ENCODE measurements at places on chromosomes 5 and 9.

- DNase-seq, result no peak
Observed at GRCh38 chr5:144794922-144795321, 624.2 kb downstream of the KCTD16 start.

- no peak for DNase-seq
Observed at GRCh38 chr5:113387844-113388243, 46.9 kb downstream of the TSSK1B start.

DNA sequence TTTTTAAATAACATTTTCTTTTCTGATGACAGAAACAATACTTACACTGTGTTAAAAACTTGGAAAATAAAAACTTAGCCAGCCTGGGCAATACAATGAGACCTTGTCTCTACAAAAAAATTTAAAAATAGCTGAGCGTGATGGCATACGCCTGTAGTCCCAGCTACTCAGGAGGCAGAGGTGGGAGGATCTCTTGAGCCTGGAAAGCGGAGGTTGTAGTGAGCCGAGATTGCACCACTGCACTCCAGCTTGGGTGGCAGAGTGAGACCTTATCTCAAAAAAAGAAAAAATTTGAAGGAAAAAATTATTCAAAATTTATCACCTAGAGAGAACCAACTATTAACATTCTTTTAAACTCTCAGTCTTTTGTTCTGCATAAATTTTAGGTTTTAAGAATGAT lies 4.9 kb upstream of the CMYA5 start:
- peak; percentile 55 for DNase-seq

DNA sequence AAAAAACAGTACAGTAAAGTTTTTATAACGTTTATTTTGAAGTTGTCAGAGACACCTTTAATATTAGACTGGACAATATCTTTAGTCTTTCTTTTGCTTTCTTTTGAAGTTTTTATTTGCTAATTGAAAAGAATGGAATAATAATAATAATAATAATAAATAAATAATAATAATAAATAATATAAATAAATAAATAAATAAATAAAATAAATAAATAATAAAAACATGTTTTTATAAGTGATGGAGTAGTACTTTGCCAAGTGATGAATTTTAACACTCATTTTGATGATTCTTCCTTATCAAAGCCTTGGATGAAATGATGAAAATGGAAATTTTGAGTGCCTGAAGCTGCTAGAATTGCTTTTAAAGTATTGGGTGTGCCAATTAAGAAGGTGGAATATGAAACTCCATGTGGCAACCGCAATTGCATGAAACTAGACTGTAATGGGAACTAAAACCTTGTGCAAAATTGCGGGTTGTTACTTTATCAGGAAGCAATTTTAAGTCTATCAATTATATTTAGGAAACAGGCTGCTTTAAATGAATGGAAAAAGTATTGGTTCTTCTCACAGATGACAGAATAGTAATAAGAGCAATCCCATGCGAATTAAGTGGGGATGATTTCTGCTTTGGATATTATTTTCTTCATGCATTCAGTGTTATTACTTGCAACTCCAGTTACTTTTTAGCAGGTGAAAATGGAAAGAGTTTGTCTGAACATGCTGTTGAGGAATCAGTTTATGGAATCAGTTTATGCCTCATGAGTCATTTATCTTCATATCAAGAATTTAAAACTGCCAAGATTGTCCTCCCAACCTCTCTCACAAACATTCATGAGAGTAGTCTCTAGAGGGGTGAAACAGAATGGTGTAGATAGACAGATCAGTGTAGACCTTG lies 4.6 kb downstream of the ANXA1 start:
- no peak for DNase-seq

GRCh38 chr9:5095795-5096194 lies 89.6 kb downstream of the INSL6 start:
- DNase-seq, result no peak

GRCh38 chr5:95285409-95285755 lies 488 bp upstream of the MCTP1 start:
- DNase-seq, result no peak

GRCh38 chr5:111427762-111428161 lies 84.6 kb downstream of the STARD4 start:
- no peak for DNase-seq

- DNase-seq, result no peak
Observed at GRCh38 chr9:26904070-26904469, 11.5 kb upstream of the CAAP1 start.

GRCh38 chr9:125861405-125862058 lies 114.4 kb downstream of the PBX3 start:
- DNase-seq, result no peak

DNA sequence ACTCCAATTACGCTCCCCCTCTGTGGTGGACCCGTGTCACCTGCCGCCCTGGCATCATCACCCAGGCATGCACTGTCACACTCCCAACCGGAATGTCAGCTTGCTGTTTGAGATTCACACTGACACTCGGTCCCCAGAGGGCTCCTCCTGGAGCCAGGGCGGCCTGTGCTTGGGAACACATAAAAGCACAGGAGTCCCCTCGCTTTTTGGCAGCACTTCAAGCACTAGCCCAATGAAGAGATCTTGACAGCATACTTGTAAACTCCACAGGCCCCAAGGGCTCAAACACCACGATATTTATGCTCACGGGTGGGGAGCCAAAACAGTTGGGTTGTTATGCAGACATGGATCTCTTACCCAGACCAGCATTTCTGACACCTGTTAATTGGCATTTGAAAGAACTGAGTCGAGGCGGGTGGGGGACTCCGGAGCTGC lies 90.8 kb upstream of the EGFLAM start:
- no peak for DNase-seq

- DNase-seq, result no peak
Observed at GRCh38 chr9:93107151-93107824, 11.3 kb downstream of the CARD19 start.

GRCh38 chr9:7196467-7196866 lies 438.7 kb downstream of the KDM4C start:
- DNase-seq, result no peak

GRCh38 chr9:127102176-127102575 lies 20.3 kb downstream of the ANGPTL2 start:
- DNase-seq, result no peak

- DNase-seq, result no peak
Observed at GRCh38 chr9:123048748-123049147, 15.3 kb downstream of the GPR21 start.

DNA sequence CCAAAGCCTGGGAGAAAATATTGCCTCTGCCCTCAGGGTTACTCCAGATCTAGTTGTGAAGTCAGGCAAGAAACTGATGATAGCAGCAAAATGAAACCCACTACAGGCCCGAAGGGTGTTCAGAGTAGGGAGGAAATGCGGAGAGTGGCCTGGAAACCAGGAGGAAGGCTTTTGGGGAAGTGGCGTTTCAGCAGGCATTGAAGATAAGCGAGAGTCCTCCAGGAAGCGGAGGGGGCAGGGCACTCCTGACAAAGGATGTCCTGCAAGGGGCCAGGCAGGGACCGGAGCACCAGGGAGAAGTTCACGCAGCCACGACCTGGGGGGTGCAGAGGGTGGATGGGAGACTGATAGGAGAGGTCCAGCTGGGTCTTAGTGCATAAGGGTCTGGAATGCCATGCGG lies 7.8 kb upstream of the FOXI1 start:
- DNase-seq, result peak; percentile 44

DNA sequence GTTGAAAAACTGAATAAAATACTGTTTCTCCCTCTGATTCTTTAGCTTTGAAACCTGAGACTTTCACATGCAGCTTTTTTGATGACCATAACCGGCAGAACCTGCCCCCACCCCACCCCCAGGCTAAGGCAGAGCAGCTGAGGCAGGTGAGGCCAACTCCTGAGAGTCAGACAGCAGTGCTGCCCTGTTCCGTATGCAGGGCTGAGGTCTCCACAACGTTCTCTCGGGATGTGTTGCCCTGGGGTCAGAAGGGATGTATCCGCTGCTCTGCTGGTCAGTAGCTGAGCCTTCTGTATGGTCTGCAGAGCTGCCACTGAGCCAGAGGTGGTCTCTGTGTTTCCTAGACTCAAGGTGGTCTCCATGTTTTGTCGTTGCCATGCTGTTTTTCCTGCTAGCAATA lies 190.5 kb downstream of the AOPEP start:
- no peak for DNase-seq

GRCh38 chr9:136154943-136155342 lies 36.3 kb upstream of the TMEM250 start:
- DNase-seq, result no peak

DNA sequence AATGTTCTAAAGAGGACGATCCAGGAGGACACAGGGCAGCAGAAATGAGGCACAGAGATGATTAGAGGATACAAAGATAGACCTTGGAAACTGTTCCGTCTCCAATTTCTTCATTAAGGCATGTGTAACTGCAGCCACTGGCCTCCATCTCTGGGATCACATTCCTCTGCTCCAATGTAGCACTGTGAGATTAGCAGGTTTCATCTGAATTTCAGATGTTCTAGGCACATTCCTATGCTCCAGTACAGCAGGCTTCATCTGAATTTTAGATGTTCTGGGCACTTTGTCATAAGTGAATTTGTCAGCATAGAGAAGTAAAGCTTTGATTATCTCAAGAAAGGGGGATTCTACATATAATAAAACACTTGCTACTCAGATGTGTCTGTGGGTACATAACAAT lies 671.4 kb downstream of the MTRR start:
- DNase-seq, result no peak

DNA sequence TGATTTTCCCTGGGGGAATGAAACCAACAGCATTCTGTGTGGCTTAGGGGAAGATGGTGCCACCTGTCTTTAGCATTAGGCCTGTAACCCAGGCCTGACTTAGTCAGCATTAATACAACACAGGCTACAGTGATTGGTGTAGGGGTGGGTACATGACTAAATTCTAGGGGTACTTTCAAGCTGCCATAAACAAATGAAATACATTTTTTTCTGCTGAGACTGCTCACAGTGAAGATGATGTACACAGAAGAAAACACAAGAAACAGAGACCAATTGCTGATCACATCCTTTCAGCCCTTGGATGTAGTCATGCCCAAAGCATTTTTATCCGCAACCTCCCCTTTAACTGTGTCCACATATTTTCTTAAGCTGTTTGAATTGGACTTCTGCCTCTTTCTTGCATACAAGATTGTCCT lies 527.2 kb downstream of the KCTD16 start:
- DNase-seq, result no peak

- peak; percentile 94 for DNase-seq
Observed at GRCh38 chr9:14314929-14315874, 1.3 kb upstream of the NFIB start.

- no peak for DNase-seq
Observed at GRCh38 chr9:85451680-85452079, 290.1 kb downstream of the AGTPBP1 start.

DNA sequence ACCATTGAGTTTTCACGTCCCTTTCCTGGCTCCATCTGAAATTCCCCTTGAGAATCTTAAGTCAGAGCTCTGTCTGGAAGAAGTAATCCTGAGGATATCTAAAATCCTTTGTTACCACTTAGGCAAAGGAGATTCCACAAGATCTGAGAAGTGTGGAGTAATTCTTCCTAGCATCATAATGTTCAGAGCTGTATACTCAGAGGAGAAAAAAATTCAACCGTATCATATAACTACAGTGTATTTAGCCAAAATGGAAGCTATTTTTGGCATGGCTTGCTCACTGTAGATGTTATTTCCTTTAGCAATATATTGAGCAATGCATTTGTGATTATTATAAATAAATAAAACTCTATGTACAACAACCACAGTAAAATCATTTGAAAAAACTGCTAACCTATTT lies 1858.4 kb downstream of the EFNA5 start:
- no peak for DNase-seq

DNA sequence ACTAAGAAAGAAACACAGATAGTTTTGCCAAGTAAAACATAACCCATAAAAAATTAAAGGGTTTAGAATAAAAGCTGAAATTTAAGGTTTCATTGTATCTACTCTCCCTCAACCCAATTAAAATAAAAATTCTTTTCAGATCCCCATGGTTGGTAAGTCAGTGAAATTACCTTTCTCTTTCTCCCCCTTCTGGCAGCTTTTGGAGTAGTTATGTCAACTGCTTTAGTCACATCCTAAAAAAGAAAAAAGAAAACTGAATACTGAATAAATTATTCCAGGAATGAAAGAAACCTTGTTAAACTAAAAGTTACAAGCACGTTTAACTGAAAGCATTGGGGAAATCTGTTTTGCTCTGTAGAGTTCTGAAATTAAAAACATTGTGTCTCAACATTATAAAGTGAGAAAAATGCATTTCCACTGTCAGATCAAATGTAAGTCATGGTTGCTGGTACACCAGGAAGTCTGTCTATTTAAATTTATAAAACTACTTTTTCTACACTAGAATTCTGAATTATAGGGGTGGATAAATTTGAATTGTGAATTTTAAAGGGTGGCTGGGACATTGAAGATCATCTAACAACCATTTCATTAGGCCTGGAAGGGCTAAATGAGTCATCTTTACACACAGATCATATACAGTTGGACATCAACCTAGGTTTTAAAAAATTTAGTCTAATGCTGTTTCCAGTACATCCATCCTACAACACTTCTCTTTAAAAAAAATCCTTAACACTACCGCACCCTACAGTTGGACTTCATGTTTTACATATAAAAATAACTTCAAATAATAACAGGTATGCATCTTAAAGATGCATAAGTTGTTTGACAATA lies 24.7 kb downstream of the PSIP1 start:
- DNase-seq, result no peak

- no peak for DNase-seq
Observed at GRCh38 chr9:128003966-128004604, 23.3 kb upstream of the EEIG1 start.

DNA sequence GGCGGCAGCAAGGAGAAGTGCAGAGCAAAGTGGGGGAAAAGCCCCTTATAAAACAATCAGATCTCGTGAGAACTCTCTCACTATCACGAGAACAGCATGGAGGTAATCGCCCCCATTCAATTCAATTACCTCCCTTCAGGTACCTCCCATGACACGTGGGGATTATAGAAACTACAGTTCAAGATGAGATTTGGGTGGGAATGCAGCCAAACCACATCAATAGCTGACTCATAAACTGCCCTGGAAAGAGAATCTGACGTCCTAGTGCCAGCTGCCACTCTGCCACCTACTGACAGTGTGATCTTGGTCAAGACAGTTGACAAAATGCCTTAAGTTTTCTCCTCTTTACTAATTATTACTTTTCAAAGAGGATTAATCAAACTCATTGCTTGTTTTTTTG lies 128.3 kb downstream of the GPBP1 start:
- DNase-seq, result no peak

- no peak for DNase-seq
Observed at GRCh38 chr5:124876566-124876965, 130.1 kb upstream of the ZNF608 start.

DNA sequence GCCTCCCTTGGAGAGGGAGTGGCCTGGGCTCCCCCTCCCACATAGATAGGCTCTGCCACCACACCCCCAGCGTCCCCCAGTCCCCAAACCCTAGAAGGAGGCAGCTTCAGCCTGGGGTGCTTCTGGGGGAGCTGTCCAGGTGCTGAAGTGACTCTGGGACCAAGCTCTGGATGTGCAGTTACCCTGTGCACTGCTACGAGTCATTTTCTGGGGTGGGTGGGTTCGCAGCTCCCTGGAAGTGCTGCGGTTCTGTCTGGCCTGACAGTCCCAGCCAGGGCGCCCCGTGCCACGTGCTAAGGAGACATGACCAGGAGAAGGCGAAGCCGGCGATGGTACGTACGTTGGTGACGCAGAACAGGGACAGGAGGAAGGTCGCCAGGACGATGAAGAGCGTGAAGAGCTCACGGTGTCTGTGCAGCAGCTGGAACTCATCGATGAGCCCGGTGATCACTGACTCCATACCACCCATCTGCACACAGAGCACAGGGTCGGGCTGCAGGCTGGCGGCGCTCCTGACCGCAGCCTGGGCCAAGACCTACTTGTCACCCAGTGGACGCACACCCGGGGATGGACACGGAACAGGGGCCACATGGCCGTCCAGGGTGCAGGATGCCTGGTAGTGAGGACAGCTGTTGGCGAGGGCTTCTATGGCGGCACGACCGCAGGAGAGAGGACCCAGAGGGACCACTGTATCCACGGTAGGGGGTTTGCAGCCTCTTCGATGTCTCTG lies 35.7 kb downstream of the SLC6A3 start:
- no peak for DNase-seq
